ENCODE measurements at places on chromosomes 1 and 21.

DNA sequence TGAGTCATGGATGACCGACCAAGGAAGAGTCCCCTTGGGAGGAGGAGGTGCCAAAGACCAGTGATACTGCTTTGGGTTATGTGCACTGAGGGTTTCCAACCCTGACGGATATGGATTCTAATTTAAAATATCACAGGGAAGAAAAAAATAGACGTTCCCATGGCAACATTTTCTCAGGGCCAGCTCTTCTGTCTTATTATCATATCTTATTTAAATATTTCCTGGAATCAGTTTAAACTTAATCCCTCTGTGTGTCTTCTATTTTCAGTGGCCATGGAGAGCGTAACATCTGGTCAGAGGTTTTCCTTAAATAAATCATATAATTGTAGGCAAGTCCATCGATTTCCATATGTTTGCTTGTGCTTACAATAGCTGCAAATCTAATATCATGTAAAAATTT is 205.4 kb upstream of the FMN2 start:
- no peak for DNase-seq

- no peak for DNase-seq
Observed at GRCh38 chr1:5067246-5067645, 412.8 kb downstream of the AJAP1 start.

DNA sequence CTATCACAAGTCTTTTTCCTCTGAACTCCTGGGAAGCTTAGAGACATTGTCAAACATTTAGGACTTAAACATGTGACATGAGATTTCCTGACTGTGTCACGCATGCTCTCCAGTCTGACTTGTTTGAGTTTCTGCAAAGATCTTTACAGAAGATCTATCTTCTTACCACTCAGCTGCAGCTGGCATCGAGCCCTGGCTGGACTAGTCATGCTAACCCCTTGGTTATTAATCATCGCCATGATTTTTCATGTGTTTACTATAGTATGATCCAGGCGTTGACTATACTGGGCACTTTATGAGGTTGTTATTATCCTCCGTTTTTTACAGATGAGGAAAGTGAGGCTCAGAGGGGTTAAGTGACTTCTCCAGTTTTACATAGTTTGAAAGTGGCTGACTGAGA is 18.1 kb upstream of the IRF2BP2 start:
- no peak for DNase-seq

GRCh38 chr21:29711236-29711635 is 228.6 kb downstream of the GRIK1 start:
- no peak for DNase-seq

GRCh38 chr21:43906585-43907370 is 41.8 kb downstream of the AGPAT3 start:
- no peak for DNase-seq

GRCh38 chr1:221839782-221840395 is 98.0 kb upstream of the DUSP10 start:
- DNase-seq, result peak; percentile 40

GRCh38 chr1:21910558-21911204 is 26.4 kb downstream of the HSPG2 start:
- no peak for DNase-seq

DNA sequence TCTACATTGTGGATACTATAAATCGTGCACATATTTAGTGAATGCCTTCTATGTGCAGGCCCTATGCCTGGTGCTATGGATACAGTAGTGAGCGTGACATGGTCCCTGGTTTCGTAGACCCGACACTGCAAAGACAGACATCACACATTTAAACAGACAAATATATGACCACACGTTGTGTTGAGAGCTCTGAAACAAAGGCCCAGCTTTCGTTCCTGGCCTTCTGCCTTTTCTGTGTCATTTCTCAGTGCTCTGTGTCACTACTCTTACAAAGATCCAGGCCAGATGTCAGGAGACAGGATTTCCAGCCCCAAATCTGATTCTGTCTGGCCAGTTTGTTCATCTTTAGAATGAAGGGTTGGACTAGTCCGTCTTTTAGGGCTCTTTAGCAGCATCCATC is 19.3 kb upstream of the TRABD2B start:
- DNase-seq, result no peak

GRCh38 chr21:43991447-43991991 is 20.6 kb upstream of the TRAPPC10 start:
- DNase-seq, result no peak

- DNase-seq, result no peak
Observed at GRCh38 chr1:168159979-168160378, 18.8 kb upstream of the TIPRL start.

DNA sequence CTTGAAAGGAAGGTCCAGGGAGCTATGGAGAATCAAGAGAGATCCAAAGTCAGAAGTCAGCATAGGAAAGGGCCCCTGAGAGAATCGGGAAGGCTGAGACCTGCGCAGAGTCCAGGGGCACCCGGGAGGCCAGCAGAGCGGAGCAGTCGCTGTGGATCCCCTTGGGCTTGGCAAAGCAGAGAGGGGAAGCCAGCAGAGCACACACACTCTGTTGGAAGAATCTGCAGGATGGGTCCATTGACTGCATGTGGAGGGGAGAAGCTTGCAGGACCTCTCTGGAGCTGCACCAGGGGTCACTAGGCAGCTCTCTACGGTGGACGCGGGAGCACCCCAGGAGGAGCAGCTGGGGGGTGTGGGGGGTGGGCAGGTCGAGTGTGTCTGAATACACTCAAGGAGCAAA is 6.4 kb downstream of the RIPK4 start:
- DNase-seq, result no peak

DNA sequence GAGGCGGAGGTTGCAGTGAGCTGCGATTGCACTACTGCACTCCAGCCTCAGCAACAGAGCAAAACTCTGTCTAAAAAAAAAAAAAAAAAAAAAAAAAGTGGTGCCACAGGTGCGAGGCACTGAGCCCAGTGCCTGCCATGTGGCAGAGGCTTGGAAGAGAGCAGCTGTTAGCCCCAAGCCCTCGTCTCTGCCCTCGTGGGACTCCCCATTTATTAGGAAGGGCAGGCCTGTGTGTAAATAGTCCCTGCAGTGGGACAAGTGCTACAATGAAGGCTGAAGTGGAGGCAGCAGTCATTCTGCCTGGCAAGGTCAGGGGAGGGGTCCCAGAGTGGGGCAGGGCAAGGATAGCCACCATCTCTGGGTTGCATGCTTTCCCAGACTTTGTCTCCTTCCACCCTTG is 6.5 kb downstream of the RPS6KA1 start:
- no peak for DNase-seq

DNA sequence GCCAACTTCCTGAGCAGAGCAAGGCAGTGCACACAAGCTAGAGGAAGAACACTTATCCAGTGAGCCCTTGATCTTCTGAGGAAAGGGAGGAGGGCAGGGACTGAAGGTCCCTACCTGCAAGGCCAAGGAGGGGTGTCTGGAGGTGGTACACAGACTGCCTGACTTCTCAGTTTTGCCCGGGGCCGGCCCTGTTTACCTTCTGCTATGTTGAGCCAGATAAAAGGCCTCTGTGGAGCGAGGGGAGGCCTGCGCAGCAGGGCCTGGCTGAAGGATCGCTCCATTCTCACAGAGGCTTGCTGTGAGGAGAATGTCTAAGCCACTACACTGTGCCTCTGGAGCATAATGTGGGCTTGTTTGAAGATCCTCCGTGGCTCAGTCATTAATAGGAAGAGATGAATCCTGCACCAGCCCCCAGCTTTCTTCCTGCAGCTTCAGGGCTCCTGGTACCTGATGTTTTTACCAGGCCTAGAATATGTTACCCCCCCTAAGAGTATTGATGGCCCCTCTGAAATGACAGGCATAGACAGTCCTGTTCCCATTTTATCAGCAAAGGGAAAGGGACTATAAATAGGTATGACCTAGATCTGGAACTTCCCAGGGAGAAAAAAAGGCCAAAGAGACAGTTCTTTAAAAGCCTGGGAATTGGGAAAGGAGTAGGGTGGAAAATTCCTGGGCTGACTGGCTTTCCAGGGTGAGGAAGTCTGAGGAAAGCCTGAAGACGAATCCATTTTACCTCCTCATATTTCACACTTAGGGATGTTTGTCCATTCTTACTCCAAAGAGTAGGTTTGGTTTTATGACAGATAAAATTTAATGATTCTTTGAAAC is 4.7 kb downstream of the POGK start:
- DNase-seq, result no peak

DNA sequence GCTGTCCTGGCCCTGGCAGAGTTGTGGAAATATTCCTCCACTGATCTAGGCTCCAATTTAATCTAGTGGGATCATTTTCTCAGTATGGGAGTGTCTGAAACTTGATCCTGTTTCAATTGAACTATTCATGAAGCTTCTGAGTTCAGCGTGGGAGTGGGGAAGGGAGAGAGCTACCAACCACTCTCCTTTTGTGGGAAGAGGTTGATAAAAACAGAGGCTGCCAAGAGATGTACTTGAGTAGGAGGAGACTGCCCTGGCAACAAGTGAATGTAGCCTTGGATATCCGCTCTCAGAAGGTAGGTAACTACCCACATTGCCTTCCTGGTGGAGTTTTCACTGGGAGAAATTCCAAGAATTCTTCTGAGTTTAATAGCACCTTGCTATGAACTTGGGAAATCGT is at the start of gene CTXND2:
CTXND2 (plus strand) TSS at position 119 of the 400 bp plus-strand sequence. CDS start 25,179 bp downstream, outside the sequence.
- no peak for DNase-seq

GRCh38 chr1:97424209-97424608 is 496.6 kb downstream of the DPYD start:
- no peak for DNase-seq

DNA sequence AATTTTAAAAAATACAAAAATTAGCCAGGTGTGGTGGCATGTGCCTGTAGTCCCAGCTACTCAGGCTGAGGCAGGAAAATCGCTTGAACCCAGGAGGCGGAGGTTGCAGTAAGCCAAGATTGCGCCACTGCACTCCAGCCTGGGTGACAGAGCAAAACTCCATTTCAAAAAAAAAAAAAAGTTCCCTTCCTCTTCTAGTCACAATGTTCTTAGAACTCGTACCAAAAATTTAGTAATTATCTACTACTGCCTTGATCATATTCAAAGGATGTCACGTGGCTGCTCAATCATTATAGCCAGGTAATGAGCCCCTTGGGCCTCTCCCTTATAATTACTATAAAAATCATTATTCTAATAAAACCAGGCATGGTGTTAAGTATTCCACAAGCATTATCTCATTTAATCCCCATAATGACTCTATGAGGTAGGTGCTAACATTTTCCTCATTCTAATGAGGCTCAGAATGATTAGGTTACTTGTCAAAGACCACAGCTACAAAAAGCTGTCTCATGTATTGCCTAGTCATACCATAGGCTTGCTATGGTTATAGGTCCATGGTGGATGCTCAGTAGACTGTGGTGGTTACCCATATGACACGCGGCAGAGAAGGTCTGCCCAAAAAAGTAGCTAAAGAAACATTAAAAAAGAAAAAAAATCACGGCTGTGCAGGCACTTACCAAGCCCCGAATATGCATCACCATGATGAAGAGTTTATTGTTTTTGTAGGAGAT is 15.5 kb upstream of the PPP1R15B start:
- no peak for DNase-seq

- no peak for DNase-seq
Observed at GRCh38 chr21:40841524-40842196, 5.3 kb downstream of the DSCAM start.

DNA sequence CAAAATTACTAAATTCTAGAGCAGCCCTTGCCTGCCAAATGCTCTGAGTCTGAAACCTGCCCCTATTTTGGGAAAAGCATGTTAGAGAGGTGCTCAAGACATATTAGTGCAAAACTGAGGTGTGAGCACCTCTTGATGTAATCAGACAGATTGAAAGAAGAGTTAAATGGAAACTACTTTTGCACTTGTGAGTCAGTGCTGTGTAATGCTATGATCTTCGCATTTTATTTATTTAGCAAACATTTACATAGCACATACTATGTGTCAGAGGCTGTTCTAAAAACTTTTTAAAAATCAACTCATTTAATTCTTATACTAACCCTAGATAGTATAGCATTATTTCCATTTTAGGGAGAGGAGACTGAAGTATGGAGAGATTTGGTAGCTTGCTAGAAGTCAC is 138.1 kb downstream of the ELAVL4 start:
- DNase-seq, result no peak

DNA sequence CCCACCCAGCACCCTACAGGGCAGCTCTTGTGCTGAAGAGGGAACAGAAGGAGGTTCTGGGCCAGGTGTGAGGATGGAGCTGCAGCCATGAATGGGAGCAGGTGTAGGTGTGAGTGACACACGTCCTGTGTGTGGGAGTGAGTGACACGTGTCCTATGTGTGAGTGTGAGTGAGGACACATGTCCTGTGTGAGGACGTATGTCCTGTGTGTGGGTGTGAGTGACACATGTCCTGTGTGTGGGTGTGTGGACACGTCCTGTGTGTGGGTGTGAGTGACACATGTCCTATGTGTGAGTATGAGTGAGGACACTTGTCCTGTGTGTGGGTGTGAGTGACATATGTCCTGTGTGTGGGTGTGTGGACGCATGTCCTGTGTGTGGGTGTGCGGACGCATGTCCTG is 26.4 kb downstream of the MEGF6 start:
- no peak for DNase-seq

- no peak for DNase-seq
Observed at GRCh38 chr21:34514576-34515115, 2.6 kb upstream of the KCNE1 start.

GRCh38 chr1:89682611-89683010 is 49.7 kb downstream of the LRRC8C start:
- no peak for DNase-seq

DNA sequence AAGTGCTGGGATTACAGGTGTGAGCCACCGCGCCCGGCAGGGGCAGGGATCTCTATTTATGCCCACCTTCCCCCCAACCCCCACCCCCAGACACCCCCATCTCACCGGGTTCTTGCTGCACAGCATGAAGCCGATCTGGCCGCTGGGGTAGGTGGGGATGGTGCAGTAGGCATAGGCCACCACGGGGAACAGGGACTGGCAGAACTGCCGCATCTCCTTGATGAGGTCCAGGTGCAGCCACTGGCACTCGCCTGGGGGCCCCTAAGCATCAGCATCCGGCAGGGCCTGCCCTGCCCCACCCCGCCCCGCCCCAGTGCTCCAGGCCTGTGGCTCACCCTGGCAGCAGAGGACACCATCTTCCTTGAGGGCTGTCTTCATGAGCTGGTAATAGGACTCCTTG is 4.1 kb downstream of the SRM start:
- DNase-seq, result no peak

- DNase-seq, result no peak
Observed at GRCh38 chr1:113895098-113895497, 7.7 kb upstream of the BCL2L15 start.

DNA sequence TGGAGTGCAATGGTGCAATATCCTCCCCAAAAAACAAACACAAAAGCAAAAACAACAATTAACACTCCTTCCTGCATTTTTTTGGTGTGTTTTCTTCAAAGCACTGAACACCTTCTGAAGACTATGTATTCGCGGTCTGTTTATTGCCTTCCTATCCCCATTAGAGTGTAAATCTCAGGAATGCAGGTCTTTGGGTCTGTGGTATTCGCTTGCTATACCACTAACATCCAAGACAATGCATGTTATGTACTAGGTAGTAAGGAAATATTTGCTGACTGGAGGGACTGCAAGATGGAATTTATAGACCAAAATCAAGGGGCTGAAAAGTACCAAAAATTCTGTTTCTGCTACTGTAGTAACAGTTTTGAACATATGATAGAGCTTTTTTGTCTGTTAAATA is 299.4 kb downstream of the RYR2 start:
- no peak for DNase-seq

Data from T-helper 1 cell (primary cell).